ENCODE measurements at places on chromosomes 12 and 14.
A peak's percentile ranks its signal among the peaks of the same experiment; 100 is the strongest.

DNA sequence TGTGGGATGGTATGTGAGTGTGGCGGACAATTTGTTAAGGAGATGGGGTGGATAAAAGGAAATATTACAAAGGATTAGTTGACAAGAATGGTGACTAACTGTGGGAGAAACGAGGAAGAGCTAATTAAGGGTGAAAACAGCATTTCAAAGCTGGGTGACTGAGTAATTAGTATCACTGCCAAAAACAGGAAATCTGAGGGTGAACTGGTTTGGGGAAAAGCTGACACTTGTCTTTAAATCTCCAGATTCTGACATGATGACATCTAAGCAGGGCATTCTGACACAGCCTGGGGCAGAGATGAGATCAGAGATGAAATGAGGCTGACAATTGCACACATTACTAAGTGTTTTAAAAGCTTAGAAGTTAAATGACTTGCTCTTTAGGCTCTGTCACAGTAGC is 42.4 kb upstream of the CCDC175 start:
- no peak for DNase-seq

- no peak for DNase-seq
These were observed 41.7 kb downstream of the PPP1R13B start for GRCh38 chr14:103805708-103806107.

DNA sequence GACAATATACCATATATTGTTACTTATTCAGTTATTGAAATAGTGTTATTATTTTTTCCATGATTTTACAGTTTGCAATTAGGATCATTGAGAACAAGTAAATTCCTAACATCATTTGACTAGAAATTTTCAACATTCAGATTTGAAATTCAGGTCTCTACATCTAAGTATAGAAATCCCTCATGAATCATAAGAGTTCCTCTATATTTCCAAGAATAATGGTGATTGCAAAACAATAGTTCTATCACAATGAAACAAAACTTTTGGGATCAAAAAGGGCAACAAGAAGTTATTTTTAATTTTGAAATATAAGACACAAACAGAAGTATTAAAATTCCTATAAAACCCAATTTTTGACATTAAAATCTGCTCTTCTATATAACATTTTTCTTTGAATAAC is 10.8 kb downstream of the CLEC1A start:
- DNase-seq = no peak

- no peak for DNase-seq
These were observed 29.5 kb upstream of the TMPO start for GRCh38 chr12:98485792-98486340.

GRCh38 chr14:21268617-21269251 is 508 bp downstream of the HNRNPC start:
- DNase-seq = peak; percentile 28

- DNase-seq = peak; percentile 17
These were observed 199.0 kb downstream of the DUSP6 start for GRCh38 chr12:89153341-89153740.

GRCh38 chr12:120115066-120115465 is 1.5 kb downstream of the RAB35 start:
- no peak for DNase-seq

DNA sequence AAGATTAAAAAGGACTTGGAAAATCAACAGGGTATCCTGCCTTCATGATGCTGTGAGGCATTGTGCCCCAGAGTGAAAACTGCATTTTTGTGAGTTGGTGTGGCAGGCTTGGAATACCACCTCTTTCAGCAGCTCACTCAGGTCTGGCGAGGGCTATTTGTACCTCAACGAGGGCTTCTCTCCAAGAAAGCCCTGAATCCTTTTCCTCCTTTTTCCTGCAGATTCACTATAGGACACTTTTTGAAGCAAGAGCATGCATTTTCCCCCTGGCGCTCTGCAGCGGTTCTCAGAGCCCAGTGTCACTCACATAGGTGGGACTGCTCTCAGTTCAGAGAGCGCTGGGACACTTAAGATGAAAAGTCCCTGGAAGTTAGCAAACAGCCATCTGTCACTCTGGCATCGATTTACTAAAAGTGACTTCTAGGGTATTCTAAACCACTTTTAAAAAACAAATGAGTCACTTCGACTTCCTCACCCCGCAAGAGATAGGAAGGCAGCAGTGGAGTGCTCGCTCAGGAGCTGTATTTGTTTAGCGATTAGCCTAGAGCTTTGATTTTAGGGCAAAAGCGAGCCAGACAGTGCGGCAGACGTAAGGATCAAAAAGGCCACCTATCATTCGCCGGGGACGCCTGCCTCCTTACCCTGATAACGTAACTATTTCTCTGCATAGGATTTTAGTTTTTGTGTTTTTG is 782 bp upstream of the LGR5 start:
- DNase-seq = no peak

- DNase-seq = no peak
These were observed 129.4 kb upstream of the NPAS3 start for GRCh38 chr14:32809255-32809654.
